Stimulated activated CD4-positive, alpha-beta T cell treated with anti-CD3 and anti-CD28 coated beads, Interleukin-2, amount 100 ng/mL, for 48 hours (primary cell): ENCODE measurements at places on chromosomes 3 and 15.

- peak; percentile 17 for DNase-seq
These were observed 636 bp downstream of the TBC1D21 start for GRCh38 chr15:73873889-73874511.

GRCh38 chr3:4501927-4502326, 8.8 kb downstream of the ITPR1 start:
- DNase-seq: no peak

- peak; percentile 30 for DNase-seq
These were observed 11.7 kb upstream of the NMB start for GRCh38 chr15:84669726-84670125.

DNA sequence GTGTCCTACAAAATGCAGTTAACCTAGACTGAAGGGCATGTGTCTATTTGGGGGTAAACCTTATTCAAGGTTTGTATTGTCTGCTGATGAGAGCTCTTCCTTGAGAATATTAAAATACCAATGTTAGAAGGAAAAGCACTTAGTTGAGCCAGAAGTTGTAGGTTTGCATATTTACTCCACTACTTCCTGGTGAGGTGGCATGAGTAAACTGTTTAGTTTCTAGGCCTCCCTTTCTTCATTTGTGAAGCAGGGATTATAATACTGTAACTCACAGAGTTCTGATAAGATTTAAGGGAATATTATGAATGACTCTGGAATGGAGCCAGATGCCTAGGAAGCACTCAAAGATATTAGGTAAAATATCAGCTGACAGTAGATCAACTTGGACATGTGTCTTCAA, 46.7 kb downstream of the CD200R1L start:
- DNase-seq: no peak

GRCh38 chr3:186152889-186153292, 44.0 kb upstream of the ETV5 start:
- DNase-seq: no peak

DNA sequence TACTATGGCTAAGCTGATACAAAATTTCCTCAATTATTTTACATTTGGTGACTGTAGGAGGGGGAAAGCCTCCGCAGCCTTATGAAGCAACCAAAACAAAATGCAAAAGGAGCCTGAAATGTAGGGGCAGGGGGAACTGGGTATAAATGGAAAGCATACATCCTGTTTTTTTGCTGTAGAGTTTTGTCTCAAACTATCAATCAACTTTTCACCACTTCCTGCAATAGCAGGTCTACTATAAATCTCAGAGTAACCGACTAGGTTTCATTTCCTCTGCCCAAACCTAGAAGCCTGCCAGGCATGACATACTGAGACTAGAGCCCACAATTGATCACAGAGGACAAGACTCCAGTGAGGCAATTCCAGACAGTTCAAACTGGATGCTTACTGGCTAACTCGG, 91.3 kb downstream of the SHQ1 start:
- DNase-seq: no peak

GRCh38 chr3:21954709-21955108, 203.7 kb upstream of the ZNF385D start:
- no peak for DNase-seq

DNA sequence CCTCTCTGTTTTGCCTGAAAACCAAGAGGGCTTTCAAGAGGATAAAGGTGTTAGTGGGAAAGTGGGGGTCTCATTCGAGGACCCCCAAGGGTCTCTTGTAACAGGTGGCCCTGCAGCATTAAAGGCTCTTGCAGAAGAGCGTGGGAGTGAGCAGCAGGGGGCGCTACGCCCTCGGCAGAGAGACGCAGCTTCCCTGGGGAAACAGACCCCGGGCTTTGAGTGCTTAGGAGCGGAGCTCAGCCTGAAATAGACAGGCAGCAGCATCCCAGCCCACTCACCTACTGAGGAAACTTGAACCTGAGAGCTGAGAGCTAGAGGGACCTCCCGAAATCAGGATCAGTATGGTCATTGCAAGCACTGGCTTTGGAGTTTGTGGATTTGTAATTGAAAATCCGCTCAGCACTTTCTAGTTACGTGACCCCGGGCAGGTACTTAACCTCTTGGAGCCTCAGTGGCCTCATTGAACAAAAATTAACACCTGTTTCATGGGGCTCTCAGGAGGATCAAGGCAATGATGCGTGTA, 25.7 kb downstream of the RPLP1 start:
- DNase-seq: peak; percentile 52

DNA sequence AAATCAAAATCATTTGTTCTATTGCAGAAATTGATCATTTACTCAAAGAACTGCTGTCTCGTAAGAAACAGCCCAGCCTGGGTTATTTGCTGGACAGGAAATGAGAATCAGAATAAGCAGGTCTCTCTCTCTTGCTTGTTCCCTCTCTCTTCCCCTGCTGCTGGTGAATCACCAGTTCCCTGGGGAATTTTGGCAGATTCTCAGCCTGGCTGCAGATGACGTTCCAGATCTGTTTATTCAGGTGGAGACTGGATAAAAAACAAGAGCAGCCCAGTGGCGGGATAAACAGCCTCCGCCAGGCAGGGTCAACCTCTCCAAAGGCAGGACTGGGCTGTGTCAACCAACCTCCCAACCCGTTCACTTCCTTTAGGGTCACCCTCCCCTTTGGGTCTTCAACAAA, 72.1 kb downstream of the LRIG1 start:
- no peak for DNase-seq

DNA sequence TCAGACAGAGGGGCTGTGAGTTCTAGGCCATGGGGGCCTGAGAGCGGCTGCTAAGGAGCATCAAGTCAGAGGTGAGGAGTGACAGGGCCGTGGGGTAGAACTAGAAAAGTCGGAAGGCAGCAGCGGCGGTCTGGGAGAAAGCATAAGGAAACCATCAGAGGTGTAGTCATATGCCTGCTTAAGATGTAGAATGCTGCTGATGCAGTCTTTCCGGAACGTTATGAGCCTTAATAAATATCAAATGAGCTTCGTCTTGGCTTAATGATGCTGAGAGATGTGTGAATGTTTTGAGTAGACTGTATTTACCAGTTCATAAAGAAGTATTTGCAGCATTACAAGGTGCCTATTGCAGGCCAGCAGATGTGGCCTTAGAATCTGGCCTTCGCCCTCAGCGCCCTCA, 15.2 kb downstream of the ATG7 start:
- DNase-seq: no peak

DNA sequence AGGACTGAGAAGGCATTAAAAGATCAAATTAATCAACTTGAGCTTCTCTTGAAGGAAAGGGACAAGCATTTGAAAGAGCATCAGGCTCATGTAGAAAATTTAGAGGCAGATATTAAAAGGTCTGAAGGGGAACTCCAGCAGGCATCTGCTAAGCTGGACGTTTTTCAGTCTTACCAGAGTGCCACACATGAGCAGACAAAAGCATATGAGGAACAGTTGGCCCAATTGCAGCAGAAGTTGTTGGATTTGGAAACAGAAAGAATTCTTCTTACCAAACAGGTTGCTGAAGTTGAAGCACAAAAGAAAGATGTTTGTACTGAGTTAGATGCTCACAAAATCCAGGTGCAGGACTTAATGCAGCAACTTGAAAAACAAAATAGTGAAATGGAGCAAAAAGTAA, 149.7 kb upstream of the LRRFIP2 start:
- no peak for DNase-seq

GRCh38 chr15:32830241-32830640, 112.4 kb downstream of the GREM1 start:
- no peak for DNase-seq

DNA sequence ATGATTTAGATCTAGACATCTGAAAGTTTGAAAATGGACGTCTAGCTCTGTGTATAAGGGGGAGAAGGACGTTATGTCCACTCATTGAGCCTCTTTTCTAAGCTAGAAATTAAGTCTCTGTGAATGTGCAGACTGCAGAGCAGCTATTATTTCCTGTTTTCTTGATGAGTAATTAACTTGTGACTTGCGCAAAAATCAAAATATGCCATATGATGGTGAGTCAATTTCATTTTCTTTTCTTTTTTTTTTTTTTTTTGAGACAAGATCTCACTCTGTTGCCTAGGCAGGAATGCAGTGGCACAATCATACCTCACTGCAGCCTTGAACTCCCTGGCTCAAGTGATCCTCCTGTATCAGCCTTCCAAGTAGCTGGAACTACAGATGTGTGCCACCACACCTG, 14.1 kb downstream of the LACTB start:
- DNase-seq: no peak

DNA sequence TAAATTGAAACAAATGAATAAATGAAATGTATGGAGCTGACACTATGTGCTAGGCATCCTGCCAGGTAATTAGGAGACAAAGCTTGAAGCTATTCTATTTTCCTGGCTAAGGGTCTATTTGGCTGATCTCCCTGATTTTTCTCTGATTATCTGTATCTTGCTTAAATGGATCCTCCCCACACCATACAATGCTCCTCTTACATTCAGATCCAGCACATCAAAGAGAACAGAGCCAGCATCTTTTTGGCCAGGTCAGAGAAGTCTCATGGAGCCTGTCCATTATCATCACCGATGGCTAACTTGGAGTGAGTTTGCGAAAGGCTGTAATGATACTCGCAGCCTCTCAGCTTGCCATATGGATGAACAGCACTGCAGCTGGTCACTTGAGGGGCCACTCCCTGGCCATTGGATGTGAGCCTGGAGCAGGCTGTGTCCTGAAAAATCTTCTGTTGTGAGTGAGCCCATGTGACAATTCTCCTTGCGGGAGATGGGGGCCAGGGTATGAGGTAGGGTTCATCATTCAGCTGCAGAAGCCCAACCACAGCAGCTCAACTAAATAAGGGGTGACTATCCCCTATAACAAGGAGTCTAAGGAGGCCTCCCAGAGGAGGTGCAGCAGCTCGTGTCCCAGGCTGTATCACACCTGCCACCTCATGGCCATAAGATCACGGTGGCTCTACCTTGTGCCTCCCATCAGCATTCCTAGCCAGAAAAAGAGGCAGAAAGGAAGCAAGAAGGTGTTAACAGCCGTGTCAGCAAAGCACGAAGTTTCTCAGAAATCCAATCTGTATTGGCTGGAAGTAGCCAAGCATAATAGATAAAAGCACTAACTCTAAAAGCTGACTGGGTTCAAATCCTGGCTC, 69.3 kb upstream of the ST8SIA2 start:
- DNase-seq: no peak

- no peak for DNase-seq
These were observed 6.0 kb upstream of the TSEN2 start for GRCh38 chr3:12478326-12478725.

DNA sequence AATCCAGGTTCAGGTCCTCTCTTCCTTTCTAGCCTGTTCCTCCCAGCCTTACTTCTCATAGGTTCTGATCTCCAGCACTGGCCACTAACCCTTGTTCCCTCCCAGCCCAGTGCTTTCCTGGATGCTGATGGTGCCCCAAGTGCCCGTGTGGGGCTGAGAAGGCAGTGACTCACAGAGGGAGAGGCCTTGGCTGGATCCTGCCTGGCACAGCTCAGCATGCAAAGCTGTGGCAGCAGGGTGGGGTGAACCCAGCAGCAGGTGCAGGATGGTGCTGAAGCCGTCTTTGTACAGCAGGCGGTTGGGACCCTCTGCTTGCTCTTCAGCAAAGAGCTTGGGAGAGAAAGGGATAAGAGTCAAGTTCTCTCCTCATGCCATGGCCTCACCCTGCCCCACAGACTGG, 7.6 kb downstream of the LPCAT4 start:
- no peak for DNase-seq

DNA sequence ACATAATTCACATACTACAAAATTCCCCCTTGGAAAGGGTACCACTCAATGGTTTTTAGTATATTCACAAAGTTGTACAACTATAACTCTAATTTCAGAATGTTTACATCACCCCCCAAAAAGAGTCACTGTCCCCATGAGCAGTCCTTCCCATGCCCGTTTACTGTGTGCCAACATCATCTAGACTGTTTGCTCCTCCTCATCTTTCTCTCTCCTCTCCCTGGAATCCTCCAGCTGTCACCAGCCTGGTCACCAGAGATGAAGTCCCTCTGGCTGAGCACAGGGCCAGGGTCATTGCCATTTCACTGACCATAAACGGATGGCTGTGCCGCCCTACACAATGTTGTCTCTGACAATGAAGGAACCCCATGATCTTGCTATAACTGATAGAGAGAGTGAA, 45.2 kb downstream of the C2CD4B start:
- DNase-seq: no peak

- DNase-seq: no peak
These were observed 33.5 kb upstream of the CSPG5 start for GRCh38 chr3:47612178-47612577.

DNA sequence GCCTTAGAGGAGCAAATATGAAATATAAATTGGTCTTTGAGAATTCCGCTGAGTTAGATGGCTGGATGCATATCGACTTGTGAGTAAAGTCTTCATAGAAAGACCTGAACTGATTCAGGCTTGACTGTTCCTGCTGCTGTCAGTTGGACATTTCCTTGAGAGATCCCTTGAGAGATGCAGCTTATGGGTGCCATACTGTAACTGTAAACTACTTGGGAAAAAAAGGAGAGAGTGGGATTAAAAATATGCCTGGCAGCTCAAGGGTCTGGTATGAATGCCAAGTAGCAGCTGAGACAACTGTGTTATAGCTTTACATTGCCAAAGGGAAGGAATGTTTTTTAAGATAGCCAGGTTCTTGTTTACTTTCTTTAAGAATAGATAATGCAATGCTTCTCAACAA, 926.6 kb downstream of the EPHA3 start:
- no peak for DNase-seq

DNA sequence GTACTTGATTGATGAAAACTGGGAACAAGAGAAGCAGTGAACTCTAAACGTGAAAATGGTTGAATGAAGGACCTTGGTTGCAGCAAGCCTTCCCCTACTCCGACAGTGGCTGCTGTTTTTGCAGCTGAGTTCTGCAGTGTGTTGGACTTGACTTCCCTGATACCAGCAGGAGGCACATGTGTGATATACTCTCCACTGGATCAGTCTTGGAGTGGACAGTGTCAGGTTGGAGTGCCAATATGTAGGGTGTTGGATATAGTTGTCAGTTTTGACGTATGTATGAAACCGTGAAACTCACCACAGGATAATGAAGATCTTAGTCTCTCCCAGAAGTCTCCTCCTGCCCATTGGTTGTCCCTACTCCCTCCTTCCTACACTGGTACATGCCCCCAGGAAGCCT, 106.5 kb downstream of the ITPR1 start:
- DNase-seq: no peak

GRCh38 chr3:185988080-185988815, 50.4 kb upstream of the TRA2B start:
- DNase-seq: no peak

- DNase-seq: no peak
These were observed 27.7 kb downstream of the POC1A start for GRCh38 chr3:52126500-52126899.

DNA sequence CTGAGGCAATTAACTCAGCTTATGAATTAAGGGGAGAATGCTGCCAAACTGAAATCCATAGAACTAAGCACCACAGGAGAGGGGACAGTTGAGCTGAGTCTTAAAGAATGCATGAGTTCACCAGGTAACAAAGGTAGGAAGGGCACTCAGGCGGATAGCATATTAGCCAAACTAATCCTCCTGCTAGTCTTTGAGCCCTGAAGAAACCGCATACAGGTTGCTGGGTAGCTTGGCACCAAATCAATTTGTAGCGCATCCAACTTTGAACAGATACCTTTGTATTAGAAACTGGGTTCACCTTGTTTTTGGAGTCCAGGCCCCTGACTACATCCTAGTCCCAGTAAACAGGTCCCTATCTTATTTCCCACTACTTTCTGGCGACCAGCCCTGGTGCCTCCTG, 93.7 kb downstream of the FRMD4B start:
- DNase-seq: no peak
